ENCODE measurements at places on chromosomes 4 and X. TPM values are rescaled to one million over a fixed set of nuclear protein-coding genes. Genes with fewer than 3 reads are reported as not detected.

Gene PF4V1
- not detected for total RNA-seq

Gene PCDH10
- 0.14 TPM for total RNA-seq

Gene ODAM
- total RNA-seq, result not detected

Gene ZCCHC12
- total RNA-seq, result 0.46 TPM

Gene PLK4
- 27.9 TPM for total RNA-seq

Gene TRIM61
- total RNA-seq, result not detected

Gene GPRASP3
- total RNA-seq, result 2.0 TPM

Gene NPY2R
- total RNA-seq, result not detected

Gene TMSB15A
- 26.6 TPM for total RNA-seq

Gene PLAC8
- total RNA-seq, result 8.4 TPM

Gene MAD2L1
- total RNA-seq, result 38.3 TPM

Gene CABS1
- not detected for total RNA-seq

Gene CENPE
- 23.4 TPM for total RNA-seq

Gene CPZ
- total RNA-seq, result 0.86 TPM

Gene FUNDC2
- 68.8 TPM for total RNA-seq

DNA sequence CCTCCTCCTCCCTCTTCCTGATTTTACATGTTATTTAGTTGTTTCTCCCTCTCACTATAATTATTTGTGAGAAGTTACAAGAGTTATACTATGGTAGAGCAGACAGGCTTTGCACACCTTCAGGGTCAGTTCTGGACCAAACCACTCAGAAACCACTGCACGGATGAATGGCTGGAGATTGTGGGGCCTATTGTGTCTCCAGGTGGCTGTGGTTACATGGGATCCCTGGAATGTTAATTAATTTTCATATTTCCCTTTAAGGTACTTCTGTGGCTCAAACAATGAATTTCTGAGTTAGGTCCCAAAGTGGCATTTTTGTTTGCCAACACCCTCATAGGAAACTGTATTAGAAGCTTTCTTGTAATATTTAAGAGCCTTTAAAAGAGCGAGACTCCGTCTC lies 151.9 kb downstream of the BMPR1B start:
- DNase-seq, result no peak

- DNase-seq, result no peak
Measured at GRCh38 chr4:174201871-174202270, 81.6 kb downstream of the FBXO8 start.

GRCh38 chr4:102094481-102094880 lies 250.8 kb downstream of the SLC39A8 start:
- no peak for DNase-seq

GRCh38 chrX:97524997-97525396 lies 641.3 kb downstream of the RPA4 start:
- peak; percentile 6 for DNase-seq

GRCh38 chr4:7571701-7572100 lies 137.0 kb upstream of the PSAPL1 start:
- DNase-seq, result no peak

DNA sequence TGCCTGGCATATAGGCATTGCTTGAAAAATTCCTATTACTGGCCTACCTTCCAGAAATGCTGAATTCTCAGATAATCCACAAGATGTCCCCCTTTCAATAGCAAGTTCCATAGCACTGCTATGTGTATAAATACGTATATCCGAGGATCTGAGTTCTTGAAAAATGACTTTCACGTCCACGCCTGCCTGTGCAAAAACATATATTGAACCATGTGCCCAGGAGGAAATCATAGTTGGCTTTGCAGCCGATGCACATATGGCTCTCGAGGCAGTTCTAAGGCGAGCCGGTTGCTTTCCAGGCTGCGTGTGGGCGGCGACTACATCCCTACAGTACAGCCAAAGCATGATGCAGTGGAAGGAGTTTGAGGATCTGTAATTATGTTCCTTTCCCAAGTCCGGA lies 55.4 kb upstream of the ESX1 start:
- DNase-seq, result no peak

DNA sequence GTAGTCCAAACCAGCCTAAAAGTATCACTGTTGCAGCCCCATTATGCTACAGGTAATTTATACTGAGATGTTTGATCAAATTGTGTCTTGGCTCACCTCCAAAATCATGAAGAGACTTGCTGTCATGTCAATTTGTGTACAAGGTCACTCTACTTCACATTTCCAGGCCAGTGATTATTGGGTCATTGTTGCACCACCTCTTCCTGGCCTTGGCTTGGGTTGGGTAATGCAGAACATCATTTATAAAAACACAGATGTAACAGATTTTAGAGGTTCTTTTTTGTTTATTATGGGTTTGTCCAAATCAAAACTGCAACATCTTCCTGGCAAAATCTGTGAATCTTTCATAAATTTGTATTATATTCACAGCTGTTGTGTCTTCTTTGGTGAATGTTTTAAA lies 459.5 kb downstream of the ANKRD50 start:
- DNase-seq, result peak; percentile 18

GRCh38 chr4:80515496-80515895 lies 180.0 kb downstream of the CFAP299 start:
- no peak for DNase-seq

- no peak for DNase-seq
Measured at GRCh38 chr4:140523370-140523856, 555 bp upstream of the ELMOD2 start.

DNA sequence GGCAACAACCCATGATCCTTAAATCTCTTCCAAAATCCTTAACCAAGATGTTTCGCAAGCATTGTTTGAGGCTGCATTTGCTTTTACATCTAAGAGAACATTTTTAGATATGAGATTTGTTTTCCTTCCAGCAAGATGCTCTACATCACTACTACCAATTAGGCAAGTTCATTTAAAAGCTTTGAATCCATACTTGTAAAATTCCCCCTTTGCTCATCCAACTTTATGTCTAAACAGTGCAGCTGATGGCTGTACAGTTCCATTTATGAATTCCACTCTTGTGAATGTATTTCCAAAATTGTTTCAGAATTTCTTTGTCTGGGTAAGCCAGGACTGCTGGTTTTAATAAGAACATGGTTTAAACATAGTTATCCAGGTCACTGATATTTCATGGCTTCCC lies 31.5 kb downstream of the RAI2 start:
- no peak for DNase-seq

- DNase-seq, result no peak
Measured at GRCh38 chr4:131635191-131635590, 1513.9 kb upstream of the PCDH10 start.

DNA sequence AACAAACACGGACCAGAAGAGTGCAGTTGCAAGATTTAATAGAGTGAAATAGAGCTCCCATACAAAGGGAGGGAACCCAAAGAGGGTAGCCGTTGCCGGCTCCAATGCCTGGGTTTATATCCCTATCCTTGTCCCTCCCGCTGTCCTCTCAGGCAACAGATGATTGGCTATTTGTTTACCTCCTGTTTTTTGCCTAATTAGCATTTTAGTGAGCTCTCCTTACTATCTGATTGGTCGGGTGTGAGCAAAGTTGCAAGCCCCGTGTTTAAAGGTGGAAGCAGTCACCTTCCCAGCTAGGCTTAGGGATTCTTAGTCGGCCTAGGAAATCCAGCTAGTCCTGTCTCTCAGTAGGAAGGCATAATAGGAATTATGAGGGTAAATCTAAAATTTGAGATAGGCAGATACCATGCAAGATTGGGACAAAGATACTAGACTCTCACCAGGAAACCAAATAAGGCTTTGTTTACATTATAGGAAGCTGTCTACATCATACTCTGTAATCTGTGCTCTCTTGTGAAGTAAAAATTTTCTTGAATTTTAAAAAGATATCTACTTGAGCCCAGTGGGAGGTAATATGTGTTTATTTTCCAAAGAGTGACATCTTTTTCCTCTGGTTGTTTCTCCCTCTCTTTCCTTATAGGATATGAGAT lies 65.9 kb downstream of the ATP10D start:
- no peak for DNase-seq

GRCh38 chr4:13478131-13478530 lies 6.0 kb downstream of the RAB28 start:
- no peak for DNase-seq

GRCh38 chr4:48974979-48975640 lies 11.0 kb upstream of the CWH43 start:
- DNase-seq, result no peak

DNA sequence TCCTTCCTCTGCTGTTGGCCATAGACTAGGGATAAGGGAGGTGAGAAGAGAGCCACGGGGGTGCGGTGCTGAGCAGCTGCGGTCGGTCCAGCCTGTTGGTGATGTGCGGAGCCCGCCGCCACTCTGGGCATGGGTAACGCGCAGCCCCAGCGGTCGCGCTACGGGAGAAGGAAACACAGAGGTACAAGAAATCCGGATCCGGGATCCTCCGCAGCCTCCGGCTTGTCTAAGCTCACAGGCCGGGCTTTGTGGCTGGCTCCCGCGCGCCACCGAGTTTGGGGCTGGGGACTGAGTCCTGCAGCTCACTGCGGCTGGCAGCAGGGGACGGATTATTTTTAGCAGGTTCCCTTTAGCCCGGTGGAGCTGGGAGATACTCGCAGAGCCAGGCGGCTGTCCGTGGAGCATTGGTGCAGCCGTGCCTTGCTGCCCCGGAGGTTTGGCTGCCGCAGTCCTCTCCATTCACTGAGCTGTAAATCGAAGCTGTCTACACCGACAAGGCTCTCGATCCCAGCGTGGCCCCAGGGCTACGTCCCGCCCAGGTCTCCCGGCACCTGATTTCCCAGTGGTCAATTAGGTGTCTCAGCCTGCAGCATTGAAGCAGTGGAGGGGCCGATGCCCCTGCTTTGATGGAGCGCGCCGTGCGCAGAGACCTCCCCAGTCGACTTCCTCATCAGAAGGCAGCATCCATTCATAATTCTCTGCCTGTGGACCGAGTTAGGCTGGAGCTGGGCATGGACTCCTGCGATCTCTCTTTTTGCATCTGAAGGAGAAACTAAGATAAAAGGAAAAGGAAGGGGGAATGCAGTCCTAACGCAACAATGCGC lies 81.9 kb upstream of the SCML1 start:
- DNase-seq, result no peak

GRCh38 chr4:16205298-16206164 lies 20.7 kb downstream of the TAPT1 start:
- DNase-seq, result no peak

GRCh38 chrX:7316887-7317286 lies 168.9 kb upstream of the PUDP start:
- no peak for DNase-seq

DNA sequence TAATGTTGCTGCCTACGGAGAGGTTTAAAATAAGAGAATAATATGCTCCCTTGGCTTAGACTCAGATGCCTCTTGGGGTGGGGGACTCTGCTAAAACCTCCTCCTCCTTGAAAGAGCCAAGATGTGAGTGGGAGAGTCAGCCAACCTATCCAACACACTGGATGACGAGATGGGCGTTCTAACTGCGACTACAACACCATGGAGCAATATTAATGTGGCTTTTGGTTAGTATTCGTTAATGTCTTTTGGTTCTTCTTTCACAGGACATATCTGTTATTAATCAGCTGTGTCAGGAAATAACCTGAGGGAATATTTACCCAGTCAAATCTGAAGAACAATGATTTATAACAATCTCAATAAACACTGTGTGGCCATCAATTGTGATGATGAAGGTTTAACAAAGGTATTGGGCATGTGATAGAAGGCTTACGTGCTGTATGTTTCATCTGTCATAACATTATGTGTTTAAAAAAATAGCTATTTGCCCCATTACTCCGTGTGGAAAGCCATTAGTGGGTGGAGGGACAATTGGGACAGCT lies 143.5 kb upstream of the FTHL17 start:
- DNase-seq, result no peak

GRCh38 chrX:3244203-3244743 lies 102.2 kb downstream of the MXRA5 start:
- no peak for DNase-seq

GRCh38 chr4:48420144-48420543 lies 63.0 kb upstream of the SLC10A4 start:
- no peak for DNase-seq

GRCh38 chrX:68889249-68889648 lies 60.4 kb downstream of the EFNB1 start:
- DNase-seq, result no peak

GRCh38 chr4:187711586-187711985 lies 284.0 kb upstream of the ZFP42 start:
- no peak for DNase-seq

- no peak for DNase-seq
Measured at GRCh38 chr4:187744911-187745310, 250.7 kb upstream of the ZFP42 start.

- no peak for DNase-seq
Measured at GRCh38 chr4:112176596-112176995, 31.3 kb downstream of the FAM241A start.

- DNase-seq, result peak; percentile 23
Measured at GRCh38 chrX:67692246-67692645, 148.4 kb downstream of the AR start.

DNA sequence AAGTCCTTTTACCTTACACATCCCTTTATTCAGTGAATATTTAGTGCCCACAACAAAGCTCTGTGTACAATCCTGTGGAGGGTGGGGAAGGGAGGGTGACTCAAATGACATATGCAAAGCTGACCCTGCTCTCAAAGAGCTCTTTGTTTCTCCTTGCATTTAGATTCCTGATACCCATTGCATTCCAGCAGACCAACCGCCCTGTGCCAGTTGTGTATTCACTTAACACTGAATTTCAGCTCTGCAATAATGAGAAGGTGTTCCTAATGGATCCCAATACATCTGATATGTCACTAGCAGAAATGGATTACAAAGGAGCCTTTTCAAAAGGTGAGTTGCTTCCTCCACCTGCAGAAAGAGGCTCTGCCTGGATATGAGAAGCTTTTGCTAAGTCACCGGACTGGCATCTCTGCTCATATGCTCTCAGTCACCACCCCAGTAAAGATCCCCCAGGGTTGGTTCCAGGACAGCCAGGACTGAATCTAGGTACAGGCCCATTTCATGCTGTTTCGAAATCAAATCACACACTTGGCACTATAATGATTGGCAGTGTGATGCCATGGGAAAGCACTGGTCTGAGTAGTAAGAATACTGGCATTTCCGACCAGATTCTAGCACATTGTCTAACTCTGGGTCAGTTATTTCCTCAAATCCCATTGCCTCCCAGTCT lies 17.1 kb upstream of the ANXA3 start:
- no peak for DNase-seq

- DNase-seq, result no peak
Measured at GRCh38 chrX:38807873-38808272, 6.6 kb downstream of the MID1IP1 start.

DNA sequence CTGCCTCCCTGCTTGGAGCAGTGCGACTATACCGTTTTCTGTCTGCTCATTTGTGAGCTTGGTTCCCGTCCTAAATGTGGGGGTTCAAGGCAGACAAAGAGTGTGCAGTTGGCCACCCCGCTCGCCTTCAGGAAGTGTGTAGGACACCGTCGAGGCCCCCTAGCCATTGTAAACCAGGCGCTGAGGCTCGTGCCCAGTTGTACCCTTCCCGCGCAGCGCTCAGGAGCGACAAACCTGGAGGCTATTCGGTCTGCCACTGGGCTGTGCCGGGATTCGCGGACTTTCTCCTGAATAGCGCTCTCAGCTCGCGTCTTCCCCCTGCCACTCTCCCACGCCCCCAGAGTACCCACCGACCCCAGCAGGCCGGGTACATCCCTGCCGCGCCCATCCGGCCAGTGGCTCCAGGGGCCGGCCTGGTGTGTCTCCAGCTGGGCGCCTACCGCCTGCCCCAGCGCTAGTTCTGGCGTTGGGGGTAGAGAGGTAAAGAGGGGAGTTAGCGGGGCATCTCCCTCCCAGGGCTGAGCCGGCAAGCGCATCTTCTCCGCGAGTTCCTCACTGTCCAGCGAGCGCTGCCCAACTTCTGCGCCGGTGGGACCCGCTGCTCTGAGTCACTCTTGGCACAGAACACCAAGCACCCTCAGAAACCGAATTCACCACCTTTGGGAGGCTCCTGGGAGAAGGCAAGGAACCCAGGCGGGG lies 880 bp upstream of the LONRF3 start:
- no peak for DNase-seq

All from epithelial cell of proximal tubule (primary cell).